ENCODE measurements at places on chromosomes 1 and 21.

DNA sequence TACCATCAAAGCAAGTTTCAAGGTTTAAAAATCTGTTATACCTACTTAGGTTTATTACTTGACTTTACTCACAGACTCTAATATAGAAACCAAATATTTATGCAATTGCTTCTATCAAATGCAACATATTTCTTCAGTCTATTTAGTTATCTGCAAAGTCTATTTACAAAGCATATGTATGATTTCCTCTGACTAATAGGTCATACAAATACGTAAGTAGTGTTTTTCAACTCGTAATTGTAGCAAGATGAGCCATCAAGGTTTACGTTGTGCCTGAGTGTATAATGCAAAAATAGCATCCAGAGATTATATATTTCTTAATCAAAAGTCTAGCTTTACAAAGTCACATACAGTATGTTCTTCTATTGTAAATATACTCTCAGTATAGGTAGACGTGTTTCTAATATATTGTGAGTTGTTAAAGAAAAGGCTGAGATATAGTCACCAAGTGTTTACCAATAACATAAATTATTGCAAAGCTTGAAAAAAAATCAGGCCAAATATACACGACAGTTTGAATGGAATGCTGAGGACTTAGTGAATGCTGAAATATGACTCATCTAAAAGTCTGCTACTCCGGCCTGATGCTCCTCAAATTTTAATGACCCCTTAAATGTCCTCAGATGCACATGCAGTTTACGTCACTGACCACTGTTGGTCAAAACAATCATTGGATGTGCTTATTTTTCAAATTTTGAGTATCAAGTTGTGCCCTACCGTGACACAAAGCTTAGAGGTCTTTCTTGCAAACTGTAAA, 48.4 kb downstream of the ADAMTS5 start:
- DNase-seq, result no peak

- no peak for DNase-seq
These were observed 18.0 kb upstream of the ACTRT2 start for GRCh38 chr1:3003039-3003940.

DNA sequence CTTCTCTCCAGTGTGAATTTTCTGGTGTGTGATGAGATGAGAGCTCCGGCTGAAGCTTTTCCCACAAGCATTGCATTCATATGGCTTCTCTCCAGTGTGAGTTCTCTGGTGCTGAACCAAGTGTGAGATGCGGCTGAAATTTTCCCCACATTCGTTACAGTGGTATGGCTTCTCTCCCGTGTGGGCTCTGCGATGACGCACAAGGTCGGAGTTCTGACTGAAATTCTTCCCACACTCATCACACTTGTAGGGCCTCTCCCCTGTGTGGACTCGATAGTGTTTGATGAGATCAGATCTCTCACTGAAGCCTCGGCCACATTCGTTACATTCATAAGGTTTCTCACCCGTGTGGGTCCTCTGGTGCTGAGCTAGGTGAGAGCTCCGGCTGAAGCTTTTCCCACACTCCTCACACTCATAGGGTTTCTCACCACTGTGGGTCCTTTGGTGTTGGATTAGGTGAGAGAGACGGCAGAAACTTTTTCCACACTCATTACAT, 7.4 kb downstream of the ZNF436 start:
- DNase-seq, result no peak

DNA sequence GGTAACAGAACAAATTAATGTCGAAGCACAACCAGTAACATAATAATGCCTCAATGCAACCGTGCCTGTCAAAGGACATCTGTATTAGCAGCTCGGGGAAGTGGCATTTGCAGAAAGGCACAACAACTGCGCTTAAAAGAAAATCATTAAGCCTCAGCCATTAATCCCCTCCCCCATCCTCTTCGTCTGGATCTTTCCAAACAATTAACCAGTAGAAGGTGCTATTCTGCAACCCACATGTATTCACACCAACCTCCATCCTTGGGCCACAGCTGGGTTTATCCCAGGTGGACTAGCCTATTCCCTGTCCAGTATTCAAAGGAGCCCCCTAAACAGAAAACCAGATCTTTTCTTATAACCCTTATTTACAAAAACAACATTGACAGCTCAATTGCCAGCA, 2.6 kb downstream of the RERE start:
- no peak for DNase-seq

All from left cardiac atrium (tissue), 4 donors.